ENCODE measurements at places on chromosomes 5 and 9.
A peak's percentile ranks its signal among the peaks of the same experiment; 100 is the strongest.

DNA sequence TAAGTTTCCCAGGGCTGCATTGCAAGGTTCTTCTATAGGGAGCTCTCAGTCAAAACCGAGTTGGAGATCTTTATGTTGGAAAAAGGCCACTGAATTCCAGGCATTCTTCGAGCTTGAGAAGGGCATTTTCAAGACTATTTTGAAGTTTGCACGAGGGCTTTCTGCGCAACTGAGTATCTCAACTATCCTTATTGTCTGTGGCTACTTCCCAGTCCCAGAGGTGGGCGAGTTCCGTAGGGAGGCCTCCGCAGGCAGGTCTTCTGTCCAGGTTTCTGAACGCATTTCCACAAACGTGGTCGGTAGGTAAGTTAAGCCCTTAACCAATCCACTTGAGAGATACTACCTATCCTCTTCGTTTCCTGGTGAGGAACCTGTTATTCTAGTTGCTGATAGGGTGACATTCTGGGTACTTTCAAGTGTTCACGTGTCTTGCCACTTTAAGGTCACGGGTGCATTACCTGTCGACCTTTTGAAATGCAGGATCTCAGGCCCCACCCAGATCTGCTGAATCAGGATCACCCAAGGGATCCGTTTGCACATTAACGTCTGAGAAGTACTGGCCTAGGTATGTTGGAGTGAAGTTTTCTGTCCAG is 51.4 kb upstream of the TJP2 start:
- no peak for DNase-seq

DNA sequence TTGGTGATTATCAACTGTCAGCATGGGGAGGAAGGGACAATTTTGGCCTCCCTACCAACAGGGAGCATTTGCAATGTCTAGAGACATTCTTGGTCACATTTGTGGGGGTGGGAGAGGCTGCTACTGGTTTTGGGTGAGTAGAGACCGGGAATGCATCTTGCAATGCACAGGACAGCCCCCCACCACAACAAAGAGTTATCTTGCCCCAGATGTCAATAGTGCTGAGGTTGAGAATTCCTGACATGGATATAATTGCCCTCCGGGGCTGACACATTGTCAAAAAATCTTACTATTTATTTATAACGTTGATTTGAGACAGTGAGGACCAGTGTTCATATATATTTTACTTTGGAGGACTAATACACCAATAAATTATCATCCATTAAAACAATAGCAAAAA is 316.1 kb downstream of the PSAT1 start:
- no peak for DNase-seq

- no peak for DNase-seq
These were observed 402.9 kb downstream of the RAB3C start for GRCh38 chr5:58985759-58986158.

- no peak for DNase-seq
These were observed 125.2 kb upstream of the CDH18 start for GRCh38 chr5:20113031-20113715.

DNA sequence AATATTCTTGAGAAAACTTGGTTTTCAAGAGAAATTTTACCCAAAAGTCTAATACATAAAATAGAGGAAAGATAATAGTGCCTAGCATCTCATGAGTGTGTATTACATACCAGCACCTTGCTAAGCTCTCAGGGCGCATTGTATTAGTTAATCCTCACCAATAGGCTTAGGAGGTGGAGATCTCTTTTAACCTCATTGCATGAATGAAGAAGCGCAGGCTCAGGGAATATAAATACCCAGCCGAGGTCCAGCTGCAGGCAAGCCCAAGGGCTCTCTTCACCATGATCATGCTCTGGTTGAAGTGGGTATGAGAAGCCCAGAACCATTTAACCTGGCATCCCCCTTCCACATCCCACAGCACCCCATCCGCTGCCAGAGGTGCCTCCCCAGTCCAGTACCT is 46.0 kb downstream of the CAMK2A start:
- no peak for DNase-seq

DNA sequence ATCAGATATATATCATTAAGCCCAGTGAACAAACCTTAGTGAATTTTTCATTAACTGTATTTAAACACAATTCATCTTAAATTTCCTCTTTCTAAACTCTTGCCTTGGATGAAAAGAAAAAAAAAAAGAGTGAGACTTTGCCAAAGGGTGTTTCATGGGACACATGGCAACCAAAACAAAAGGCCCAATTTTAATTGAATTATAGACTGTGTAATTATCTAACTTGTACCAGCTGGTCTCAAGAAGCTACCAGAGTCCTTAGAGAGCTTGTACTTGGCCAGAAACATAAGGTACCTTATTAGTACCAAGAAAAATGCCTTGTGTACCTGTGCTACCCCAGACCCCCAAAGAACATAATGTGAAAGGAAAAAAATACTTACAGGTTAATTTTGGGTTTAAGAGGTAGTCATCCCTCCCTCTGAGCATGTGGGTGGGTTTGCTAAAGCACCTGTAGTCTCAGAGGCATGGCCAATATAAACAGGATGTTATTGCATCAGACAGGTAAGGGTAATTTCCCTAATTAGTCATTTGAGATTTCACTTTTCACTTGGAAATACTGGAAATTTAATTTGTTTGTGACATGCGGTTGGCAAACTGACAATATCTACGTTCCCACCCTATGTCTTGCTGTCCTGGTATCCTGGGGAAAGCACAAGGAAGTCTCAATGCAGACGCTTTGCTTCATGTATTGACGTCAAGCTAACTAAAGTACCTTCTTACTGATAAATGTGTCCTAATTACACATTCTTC is 90.1 kb downstream of the SNCAIP start:
- no peak for DNase-seq

- DNase-seq, result no peak
These were observed 44.2 kb downstream of the NIPSNAP3B start for GRCh38 chr9:104808035-104808614.

DNA sequence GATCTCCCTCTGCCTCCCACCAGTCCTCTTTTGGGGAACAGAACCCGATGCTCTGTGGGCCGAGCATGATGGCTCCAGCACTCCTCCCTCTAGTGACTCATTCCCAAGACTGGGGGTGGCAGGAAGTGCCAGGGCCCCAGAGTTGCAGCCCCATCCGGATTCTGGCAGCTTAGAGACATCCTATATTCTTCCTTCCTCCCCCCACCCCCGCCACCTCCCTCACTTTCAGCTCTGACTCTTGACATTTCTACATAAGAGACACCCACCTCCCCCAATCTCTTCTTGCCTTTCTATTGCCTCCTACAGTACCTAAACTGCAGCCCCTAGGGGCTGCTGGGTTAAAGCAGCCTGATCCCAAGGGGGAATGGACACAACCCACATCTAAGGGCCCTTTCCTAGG is 47.1 kb upstream of the MATR3 start:
- DNase-seq, result peak; percentile 31

DNA sequence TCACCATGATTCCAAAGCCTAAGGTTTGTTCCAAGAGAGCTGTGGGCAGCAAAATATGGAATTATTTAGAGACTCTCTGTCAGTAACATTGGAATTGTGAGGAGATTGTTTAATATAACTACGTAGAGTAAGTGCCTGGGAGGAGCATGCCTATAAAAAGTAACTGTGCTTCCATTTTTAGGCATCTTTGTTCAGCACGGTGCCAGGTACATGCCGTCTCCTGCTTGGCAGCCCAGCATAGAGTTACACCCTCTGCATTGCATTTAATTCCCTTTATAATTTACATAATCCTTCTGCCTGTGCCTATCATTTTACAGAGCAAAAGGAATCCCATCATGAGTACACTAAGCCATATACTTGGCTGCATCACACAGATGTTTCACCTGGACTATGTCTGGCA is 32.1 kb upstream of the ALDH1A1 start:
- DNase-seq, result no peak

- no peak for DNase-seq
These were observed 69.8 kb downstream of the KDM4C start for GRCh38 chr9:6827439-6828145.

DNA sequence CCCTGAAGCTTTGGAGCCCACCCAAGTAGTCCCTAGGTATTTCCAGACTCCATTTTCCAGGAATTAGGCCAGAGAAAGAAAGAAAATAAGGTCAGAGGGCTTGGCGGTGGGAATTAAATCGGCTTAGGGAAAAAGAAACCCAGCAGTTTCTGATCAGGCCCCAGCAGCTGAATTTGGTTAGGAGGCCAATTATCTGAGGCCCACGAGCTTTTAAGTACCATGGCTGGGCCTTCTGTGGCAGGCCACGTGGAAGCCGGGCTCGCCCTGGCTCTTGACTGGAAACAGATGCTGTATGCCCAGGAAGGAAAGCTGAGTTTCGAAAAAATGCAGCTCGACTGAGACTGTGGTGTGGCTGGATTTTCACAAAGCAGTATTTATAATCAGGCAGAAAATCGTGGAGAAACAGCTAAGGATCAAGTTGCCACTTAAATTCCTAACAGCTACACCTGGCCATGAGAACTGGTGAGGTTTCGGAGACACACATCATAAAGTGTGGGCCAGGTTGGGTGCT is 75.1 kb upstream of the PANK3 start:
- DNase-seq, result no peak

GRCh38 chr5:133147815-133148567 is 96.2 kb downstream of the HSPA4 start:
- DNase-seq, result no peak

DNA sequence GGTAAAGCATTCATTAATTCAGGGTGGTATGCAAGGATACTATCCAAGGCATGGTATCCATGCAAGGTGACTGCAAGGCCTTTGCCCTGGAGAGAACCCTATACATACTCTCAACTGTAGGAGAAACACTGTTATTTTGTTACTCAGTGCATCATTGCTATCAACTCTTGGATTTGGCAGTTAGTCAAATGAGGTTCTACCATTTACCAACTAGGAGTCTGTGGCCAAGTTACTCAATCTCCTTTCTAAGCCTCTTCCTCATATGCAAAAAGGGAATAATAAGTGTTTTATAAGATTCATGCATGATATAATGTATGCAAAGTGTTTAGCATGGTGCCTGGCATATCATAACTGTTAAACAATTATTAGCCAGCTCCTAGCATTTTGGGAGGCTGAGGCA is 4.0 kb downstream of the PCDHGC3 start:
- DNase-seq, result no peak

GRCh38 chr9:76525196-76525595 is 66.2 kb downstream of the GCNT1 start:
- DNase-seq, result no peak

GRCh38 chr5:137206030-137206715 is 293.0 kb downstream of the SPOCK1 start:
- no peak for DNase-seq

GRCh38 chr5:150114773-150115408 is 28.5 kb upstream of the CSF1R start:
- DNase-seq, result no peak

GRCh38 chr9:3526165-3526996 is 580 bp upstream of the RFX3 start:
- peak; percentile 71 for DNase-seq

DNA sequence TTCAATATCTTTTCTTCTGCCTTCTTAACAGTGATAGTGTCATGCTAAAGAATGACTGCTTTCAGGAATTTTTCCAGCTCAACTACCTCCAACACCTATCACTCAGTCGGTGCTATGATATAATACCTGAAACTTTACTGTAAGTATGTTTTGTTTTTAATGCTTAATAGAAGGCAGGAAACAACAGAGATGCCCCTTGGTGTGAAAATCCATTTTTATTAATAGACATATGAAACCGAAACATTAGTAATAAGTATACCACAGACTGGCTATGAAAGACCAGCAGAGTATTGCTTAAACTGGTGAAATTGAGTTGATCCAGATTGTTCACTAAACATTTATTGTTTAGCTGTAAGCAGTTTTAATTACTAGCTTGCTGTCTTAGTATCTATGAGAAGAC is 25.2 kb downstream of the SKP2 start:
- no peak for DNase-seq

DNA sequence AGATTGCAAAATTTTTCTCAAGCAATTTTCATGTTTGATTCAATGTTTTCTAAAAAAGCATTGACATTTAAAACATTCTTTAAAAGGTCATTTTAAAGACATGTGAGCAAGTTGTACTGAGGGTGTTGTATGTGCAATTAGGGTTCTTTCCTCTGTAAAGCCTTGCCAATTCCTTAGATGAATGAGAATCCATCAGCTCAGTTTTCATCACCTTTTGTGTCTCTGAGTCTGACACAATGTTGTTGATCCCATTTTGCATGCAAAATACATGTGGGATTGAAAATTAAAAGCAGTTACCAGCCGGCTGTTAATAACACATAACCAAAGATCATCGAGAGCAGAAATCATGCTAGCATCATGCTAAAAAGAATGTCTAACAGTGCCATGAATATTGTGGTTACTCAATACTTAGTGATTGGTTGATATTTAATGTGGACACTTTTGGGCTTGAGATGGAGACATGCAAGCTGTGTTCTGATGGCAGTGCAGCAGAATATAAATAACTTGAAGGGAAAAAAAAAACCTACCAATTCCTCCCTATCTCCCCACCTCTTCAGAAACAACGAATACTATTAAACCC is 57.7 kb downstream of the FGF10 start:
- no peak for DNase-seq

DNA sequence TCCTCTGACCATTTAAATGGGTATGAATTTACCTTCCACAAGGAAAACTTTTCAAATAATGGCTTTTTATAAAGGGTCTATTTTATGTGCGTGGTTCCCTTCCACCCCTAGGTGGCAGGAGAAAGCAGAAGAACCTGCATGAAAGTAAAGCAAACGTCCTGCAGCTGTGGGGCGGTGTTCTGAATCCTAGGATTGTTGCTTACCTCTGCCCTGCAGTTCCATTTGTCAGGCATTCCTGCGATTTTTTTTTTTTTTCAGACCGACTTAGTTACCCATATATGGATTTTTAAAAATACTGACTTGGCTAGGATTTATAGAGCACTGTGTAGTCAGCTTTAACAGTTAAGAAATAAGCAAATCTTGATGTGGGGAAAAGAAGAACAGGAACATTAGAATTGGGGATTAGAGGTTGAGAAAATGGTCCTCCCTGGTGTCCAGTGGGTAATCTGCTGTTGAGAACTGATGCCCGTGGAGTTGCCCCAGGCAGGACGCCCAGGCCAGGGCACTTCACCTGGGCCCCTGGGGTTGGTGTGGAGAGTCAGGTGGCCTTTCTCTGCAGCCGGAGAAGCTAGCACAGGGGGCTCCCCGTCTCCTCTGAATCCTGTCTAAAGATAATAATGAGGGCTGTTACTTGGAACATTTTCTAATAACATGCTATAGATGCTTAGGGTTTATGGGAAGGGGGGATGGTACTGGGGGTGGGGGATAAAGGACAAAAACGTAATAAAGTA is 30.4 kb upstream of the LTC4S start:
- peak; percentile 28 for DNase-seq

Data from activated CD8-positive, alpha-beta memory T cell treated with anti-CD3 and anti-CD28 coated beads for 4 hours (primary cell).